Left kidney (tissue), 8 donors: ENCODE measurements at places on chromosomes 1 and 21. TPM values are rescaled to one million over a fixed set of nuclear protein-coding genes. Genes with fewer than 3 reads are reported as not detected.

GRCh38 chr1:173415490-173415889, 61.6 kb upstream of the PRDX6 start:
- DNase-seq, result no peak

- DNase-seq, result no peak
Observed at GRCh38 chr21:28767523-28767922, 225.2 kb downstream of the LTN1 start.

DNA sequence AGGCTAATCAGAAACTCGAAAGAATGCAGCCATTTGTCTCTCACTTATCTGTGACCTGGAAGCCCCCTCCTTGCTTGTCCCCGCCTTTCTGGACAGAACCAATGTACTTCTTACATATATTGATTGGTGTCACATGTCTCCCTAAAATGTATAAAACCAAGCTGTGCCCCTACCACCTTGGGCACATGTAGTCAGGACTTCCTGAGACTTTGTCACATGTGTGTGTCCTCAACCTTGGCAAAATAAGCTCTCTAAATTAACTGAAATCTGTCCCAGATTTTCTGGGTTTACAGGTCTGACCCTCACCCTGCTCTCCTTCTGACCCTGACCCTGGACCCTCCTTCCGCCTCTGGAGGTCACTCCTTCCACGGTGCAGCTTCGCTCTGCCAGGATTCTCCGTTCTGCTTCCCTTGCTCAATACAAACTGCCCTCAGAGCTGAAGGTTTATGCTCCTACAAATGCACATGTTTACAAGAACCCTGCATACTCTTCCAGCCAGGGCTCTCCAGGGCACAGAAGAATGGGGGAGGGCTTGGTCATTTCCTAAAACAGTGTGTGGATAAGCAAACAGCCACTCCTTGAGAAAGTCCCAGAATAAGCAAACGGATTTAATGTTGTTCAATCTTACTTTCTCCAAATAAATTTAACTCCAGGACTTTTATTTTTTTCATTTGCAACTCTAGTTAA, 160.5 kb downstream of the ACTL8 start:
- no peak for DNase-seq

GRCh38 chr21:39082656-39083376, 100.4 kb downstream of the PSMG1 start:
- DNase-seq, result no peak

- DNase-seq, result no peak
Observed at GRCh38 chr1:57017200-57017599, 51.4 kb upstream of the C8B start.

DNA sequence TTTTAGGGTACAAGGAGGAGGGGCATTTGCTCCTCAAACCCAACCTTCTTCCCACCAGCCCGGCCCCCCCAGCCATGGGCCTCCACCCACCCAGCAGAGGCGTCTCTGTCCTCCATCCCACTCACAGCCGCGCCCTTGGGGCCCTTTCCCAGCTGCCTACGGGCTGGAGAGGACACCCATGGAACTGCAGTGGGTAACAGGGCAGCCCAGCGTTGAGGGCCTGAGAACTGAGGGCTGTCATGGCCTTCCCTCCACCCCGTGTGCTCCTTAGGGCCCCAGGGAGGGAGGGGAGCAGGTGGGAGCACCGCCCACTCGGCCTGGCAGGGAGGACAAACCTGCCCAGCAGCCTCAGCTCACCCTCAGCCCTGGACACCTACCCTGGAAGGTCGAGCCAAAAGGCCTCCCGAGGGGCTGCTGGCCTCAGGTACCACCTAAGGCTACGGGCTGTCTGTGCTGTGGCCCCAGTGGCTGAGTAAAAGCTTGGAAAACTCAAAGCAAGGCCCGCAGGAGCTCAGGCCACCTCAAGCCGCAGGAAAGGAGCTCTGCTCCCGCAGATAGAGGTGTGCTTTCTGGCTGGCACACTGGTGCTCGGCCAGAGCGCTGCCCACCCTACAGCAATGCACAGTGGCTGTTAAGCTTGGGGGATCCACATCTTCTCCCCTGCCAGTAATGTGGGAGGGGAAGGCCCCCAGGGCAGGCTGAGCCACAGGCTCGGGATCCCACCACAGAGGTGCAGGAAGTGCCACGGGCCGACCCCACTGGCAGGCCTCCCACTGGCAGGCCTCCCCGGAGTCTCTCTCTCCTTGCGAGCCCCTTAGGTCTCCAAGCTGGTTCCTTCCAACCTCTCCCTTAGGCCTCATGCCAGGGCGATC, 2.2 kb upstream of the ARHGEF16 start:
- DNase-seq, result no peak

DNA sequence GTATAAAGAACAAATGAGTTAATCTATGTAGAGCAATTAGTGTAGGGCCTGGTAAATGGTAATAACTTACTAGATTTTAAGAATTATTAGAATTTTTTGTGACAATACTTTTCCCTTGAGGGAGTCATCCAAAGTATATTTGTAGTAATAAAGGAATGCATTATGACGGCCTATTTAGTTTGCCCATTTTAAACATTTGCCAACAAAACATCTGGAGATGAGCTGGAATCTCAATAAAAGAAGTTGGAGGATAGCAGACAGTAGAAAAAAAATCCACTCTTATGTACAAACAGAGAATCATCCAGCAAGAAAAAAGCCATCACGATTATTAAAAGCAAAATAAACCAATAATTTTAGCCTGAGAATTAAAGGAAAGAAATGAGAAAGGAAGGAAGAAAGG, 567.3 kb upstream of the ADAMTS5 start:
- DNase-seq, result no peak

DNA sequence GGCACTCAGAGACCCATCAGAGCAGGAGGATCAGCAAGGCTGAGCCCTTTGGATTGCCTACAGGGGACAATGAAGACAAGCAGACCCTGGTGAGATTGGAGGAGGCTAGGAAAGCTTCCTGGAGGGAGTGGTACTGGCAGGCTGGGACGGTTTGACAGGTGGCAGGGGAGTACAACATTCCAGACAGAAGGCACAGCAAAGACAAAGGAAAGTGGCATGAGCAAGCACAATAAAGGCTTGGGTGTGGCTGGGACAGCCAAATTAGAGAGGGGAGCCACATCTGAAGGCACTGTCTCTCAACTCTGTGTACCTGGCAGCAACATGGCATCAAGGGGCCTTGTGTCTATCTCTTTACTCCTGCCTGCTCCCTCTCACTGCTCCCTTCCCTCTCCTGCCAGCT, 38.2 kb downstream of the DMAP1 start:
- no peak for DNase-seq

- DNase-seq, result no peak
Observed at GRCh38 chr1:62724430-62724829, 36.2 kb upstream of the DOCK7 start.

The OR2L8 gene
- not detected for polyA plus RNA-seq

The RNU1-1 gene
- 1.9 TPM for polyA plus RNA-seq

The OR2L3 gene
- polyA plus RNA-seq, result not detected

The BRINP3 gene
- 7.6 TPM for polyA plus RNA-seq

The FLG2 gene
- polyA plus RNA-seq, result 0.40 TPM

The CD101 gene
- 3.6 TPM for polyA plus RNA-seq

The C1orf116 gene
- polyA plus RNA-seq, result 18.5 TPM

The DMBX1 gene
- polyA plus RNA-seq, result not detected

The A3GALT2 gene
- polyA plus RNA-seq, result not detected
